MCF 10A (cell line): ENCODE measurements at places on chromosomes 3 and 15. TPM values are rescaled to one million over a fixed set of nuclear protein-coding genes. Genes with fewer than 3 reads are reported as not detected.

- H3K4me1 ChIP-seq, result peaks cover 14% of the 10 kb centered on the region
- H3K27me3 ChIP-seq, result no peaks in the 10 kb centered on the region
- DNase-seq, result peak; percentile 24
- peak overlapping the region; percentile 36 for H3K27ac ChIP-seq
- H3K4me3 ChIP-seq, result peak overlapping the region; percentile 74
Measured at GRCh38 chr3:74613060-74613459, 1.4 kb downstream of the CNTN3 start.

DNA sequence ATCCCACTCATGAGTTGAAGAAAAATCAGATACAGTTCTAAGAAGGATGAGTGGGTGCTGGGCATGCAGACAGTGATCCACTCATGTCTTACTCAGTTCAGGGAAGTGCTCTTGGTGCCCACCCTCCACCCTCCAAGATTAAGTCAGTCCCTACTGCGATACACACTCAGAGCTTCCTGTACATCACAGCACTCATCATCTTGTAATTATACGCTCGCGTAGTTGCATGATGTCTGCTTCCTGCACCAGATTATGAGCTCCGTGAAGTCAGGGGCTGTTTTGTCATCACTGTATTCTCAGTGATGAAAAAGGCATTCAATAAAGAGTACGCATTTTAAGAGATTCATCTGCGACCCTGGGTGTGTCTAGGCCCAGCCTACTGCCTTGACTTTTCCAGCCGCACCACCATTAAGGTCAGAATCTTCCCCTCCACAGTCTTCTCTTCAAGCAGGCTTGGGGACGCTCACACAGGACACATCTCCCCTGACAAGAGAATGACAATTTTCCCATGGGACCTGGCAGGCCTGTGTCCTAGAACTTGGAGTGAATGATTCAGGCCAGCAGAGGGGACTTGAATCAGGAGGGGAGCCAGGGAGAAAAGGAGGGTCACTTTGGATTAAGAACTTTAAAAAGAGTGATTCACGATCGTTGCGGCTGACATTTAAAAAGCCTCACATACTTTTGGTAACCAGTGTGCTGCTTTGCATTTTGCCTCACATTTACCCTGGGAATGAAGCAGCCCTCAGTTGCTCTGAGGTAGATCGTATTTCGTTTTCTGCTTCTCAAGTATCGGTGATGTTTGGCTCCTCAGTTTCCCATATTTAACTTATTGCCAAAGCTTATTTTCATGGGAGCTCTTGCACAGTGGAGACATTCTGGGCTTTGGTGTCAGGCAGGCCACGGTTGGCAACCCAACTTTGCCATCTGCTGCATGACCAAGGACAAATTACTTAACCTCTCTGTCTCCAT is 7.9 kb upstream of the PDE8A start:
- H3K4me1 ChIP-seq, result no peaks in the 10 kb centered on the region
- DNase-seq, result no peak
- H3K27me3 ChIP-seq, result no peaks in the 10 kb centered on the region
- H3K4me3 ChIP-seq, result no peak overlapping the region
- no peak overlapping the region for H3K27ac ChIP-seq
- H3K36me3 ChIP-seq, result no peaks in the 10 kb centered on the region

- H3K27ac ChIP-seq, result no peak overlapping the region
- DNase-seq, result peak; percentile 9
- H3K36me3 ChIP-seq, result peaks cover 6% of the 10 kb centered on the region
- H3K4me3 ChIP-seq, result peak overlapping the region; percentile 78
- H3K4me1 ChIP-seq, result no peaks in the 10 kb centered on the region
Measured at GRCh38 chr15:61227269-61227949, 1.7 kb downstream of the RORA start.

Gene RCN2
- 48.1 and 68.8 TPM in 2 replicates for total RNA-seq

DNA sequence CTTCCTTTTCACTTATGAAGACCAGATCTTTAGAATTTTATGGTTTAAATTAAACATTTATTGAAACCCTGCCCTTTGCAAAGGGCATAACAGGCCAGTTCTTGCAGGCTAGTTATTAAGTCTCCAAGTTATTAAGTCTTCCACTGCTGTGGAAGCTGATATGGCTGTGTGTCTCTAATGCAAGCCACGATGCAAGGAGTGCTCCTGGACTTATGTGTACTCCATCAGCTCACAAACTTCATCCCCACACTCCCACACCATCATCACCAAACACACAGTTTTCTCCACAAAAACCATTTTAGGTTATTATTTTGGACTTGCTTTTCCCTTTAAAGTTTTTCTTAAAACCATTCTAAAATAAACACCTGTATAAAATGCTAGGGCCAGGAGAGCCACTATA is 62.4 kb downstream of the ZIC4 start:
- H3K27ac ChIP-seq, result no peak overlapping the region
- peaks cover 81% of the 10 kb centered on the region for H3K27me3 ChIP-seq
- H3K4me3 ChIP-seq, result no peak overlapping the region
- no peaks in the 10 kb centered on the region for H3K4me1 ChIP-seq
